Activated naive CD8-positive, alpha-beta T cell treated with anti-CD3 and anti-CD28 coated beads, Interleukin-2, amount 50 U/mL, for 16 hours (primary cell): ENCODE measurements at places on chromosomes 3 and 15.

DNA sequence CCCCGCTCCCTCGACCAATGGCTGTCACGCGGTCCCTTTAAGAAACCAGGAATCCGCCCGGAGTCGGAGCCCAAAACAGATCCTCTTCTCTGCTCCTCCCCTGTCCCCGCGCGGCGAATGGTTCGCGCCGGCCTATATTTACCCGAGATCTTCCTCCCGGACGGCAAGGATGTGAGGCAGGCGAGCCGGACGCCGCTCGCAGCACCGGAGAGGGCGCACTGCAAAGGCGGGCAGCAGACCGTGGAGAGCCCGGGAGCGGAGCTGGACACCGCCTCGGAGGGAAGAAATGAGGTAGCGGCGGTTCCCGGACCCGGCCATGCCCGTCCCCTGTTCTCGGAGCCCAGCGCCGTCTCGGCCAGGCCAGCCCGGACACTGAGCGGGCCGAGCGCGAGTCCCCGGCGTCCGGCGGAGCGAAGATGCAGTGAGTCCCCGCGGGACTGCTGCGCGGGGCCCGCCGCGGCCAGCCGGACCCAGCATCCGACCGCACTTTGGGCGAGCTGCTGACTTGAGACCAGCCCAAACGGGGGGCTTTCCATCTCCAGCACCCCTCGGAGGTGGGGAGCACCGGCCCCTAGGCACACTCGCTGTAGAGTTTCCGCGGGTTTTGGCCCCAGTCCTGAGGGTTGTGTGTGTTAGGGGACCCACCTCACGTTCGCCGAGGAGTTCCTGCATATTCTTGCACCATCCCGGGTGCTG lies at the start of gene FAM43A:
Gene FAM43A (plus strand): TSS at position 166 of the 696 bp plus-strand sequence. CDS start 944 bp downstream, outside the sequence.
- DNase-seq: no peak

DNA sequence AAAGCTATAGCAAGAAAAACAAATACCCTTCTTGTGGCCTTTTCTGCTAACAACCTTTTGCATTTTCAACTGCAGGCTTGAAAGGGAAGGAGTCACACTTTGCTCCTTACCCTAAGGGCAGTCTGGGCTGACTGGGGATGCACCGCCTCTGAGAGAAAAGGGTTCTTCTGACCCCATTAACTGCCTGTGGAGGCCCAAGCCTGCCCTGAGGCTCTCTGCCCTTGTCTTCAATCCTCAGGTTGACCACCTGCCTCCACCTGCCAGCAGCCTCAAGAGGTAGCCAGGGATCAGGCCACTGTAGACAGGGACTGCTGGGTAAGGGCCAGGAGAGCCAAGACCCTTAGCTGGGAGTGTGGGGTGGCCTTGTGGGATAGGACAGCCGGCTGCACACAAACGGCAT lies 93.8 kb downstream of the SQOR start:
- DNase-seq: no peak

DNA sequence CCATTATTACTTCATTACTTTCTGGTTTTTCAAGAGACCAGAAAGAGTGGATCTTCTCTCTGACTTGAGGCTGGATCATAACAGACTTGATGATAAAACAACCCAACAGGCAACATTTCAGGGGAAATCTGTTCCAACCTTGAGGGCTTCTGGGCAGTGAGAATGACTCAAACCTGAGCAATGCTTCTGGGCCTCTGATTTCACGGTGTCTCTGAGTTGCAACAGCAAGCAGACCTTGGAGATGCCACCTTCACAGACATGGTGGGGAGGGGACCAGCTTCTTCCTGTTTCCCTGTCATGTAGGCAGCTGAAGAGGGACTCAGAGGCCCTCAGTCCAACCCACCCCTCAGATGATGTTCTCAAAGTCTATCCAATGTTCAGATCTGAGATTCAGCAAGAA lies 104.0 kb downstream of the ABHD5 start:
- DNase-seq: no peak

GRCh38 chr3:146966124-146966523 lies 361.0 kb upstream of the PLSCR5 start:
- no peak for DNase-seq

GRCh38 chr15:42547918-42548248 lies 710 bp downstream of the LRRC57 start:
- DNase-seq: no peak

GRCh38 chr3:71237672-71238071 lies 345.9 kb downstream of the FOXP1 start:
- DNase-seq: no peak
